Memory B cell (primary cell): ENCODE measurements at places on chromosomes 2 and 18.

GRCh38 chr2:84844141-84844540 lies 36.7 kb downstream of the TRABD2A start:
- no peaks in the 10 kb centered on the region for H3K27me3 ChIP-seq
- H3K4me3 ChIP-seq, result no peak overlapping the region
- H3K4me1 ChIP-seq, result peaks cover 37% of the 10 kb centered on the region
- peaks cover 5% of the 10 kb centered on the region for H3K36me3 ChIP-seq
- no peak for DNase-seq

DNA sequence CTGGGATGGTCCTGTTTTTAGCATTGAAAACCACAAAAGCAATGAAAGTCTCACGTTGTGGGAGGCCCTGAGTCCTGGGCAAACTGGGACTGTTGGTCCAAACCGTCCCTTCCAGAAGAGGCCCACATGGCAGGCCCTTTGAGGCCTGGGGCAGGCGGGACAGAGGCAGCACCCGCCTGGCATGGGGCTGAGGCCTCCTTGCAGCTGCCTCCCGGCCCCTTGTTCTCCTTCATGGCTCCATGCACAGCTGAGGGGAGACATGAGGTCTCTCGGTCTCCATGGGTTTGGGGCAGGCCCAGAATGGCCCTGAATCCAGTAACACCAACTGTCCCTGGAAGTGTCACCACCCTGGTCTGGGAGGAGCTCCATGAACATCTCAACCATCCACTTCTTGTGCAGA lies 61.9 kb downstream of the RRM2 start:
- H3K36me3 ChIP-seq, result no peaks in the 10 kb centered on the region
- H3K27me3 ChIP-seq, result no peaks in the 10 kb centered on the region
- DNase-seq, result no peak
- H3K4me3 ChIP-seq, result no peak overlapping the region

DNA sequence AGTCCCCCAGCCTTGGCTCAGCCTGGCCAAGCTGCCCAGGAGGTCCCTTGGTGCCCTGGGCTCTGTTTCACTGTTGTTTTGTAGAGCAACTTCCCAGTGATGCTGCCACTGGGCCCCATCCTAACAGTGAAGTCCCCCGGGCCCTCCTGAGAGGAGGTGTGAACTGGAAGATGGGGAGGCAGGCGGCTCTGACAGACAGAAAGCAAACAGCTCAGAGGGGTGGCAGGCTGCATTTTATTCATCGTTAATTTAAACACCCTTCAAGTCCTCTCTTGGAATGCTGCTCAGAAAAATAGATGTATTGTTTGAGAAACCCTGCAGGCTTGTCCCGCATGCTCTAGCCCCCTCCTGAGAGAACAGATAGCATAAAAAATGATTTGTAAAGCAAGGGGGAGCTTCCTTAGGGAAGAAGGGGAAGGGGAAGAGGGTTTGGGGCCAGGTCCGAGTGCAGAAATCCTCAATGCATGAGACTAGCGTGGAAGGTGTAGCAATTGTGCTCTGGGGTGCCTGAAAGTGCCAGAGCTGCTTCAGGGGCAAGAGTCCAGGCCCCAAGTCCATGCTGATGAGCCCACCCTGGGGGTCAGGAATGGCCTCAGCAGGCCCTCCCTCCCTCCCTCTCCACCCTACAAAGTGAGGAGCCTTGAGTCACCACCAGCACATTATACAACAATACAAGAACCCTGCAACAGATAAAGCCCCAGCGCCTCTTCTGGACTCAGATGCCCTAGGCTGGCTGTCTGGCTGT lies 113.6 kb downstream of the MSH2 start:
- H3K27me3 ChIP-seq, result no peaks in the 10 kb centered on the region
- DNase-seq, result no peak
- H3K27ac ChIP-seq, result no peak overlapping the region
- peaks cover 13% of the 10 kb centered on the region for H3K4me1 ChIP-seq
- peaks cover 3% of the 10 kb centered on the region for H3K36me3 ChIP-seq

GRCh38 chr18:61609131-61609530 lies 275.9 kb downstream of the CDH20 start:
- H3K27ac ChIP-seq, result no peak overlapping the region
- H3K36me3 ChIP-seq, result no peaks in the 10 kb centered on the region
- no peak for DNase-seq
- H3K27me3 ChIP-seq, result no peaks in the 10 kb centered on the region
- no peaks in the 10 kb centered on the region for H3K4me1 ChIP-seq

DNA sequence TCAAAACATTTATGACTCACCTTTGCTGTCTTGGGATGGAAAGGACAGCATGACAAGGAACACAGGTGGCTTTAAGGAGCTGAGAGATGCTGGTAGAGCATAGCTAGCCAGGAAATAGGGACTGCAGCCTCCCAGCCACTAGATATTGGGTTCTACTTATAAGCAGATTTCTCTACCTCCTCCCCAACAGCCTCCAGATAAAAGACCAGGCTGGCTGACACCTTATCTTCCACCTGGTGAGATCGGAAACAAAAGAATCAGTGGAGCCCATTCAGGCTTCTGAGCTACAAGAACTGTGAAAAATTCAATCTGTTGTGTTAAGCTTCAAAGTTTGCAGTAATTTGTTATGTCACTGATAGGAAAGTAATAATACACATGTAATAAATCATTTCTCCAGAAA lies 1278.5 kb upstream of the ZEB2 start:
- no peaks in the 10 kb centered on the region for H3K36me3 ChIP-seq
- H3K4me3 ChIP-seq, result no peak overlapping the region
- DNase-seq, result no peak
- H3K4me1 ChIP-seq, result no peaks in the 10 kb centered on the region
- H3K27me3 ChIP-seq, result no peaks in the 10 kb centered on the region
- no peak overlapping the region for H3K27ac ChIP-seq

DNA sequence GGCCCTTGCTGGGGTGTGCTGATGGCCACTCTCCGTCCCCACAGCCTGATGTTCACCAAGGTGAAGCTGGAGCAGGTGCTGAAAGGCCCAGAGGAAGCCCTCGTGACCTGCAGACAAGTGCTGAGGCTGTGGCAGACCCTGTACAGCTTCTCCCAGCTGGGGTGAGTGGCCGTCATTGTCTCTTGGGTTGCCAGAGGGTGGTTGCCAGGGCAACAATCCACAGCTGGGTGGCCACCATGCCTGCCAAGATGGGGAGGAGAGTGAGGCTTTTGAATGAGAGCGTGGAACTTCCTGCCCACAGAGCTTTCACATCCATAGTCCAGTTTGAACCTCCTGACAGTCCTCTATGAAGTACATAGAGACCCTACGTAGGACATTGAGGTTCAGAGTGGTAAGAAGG lies 108.8 kb downstream of the STPG4 start:
- H3K4me3 ChIP-seq, result no peak overlapping the region
- no peaks in the 10 kb centered on the region for H3K27me3 ChIP-seq
- H3K36me3 ChIP-seq, result peaks cover 28% of the 10 kb centered on the region
- DNase-seq, result no peak
- H3K27ac ChIP-seq, result no peak overlapping the region
- peaks cover 29% of the 10 kb centered on the region for H3K4me1 ChIP-seq

- DNase-seq, result no peak
- no peak overlapping the region for H3K27ac ChIP-seq
- peaks cover 22% of the 10 kb centered on the region for H3K4me1 ChIP-seq
- peaks cover 15% of the 10 kb centered on the region for H3K27me3 ChIP-seq
- H3K4me3 ChIP-seq, result no peak overlapping the region
Observed at GRCh38 chr2:8511868-8512612, 169.8 kb upstream of the ID2 start.

GRCh38 chr2:113061896-113062770 lies 3.1 kb downstream of the IL36RN start:
- H3K4me3 ChIP-seq, result no peak overlapping the region
- H3K27ac ChIP-seq, result no peak overlapping the region
- peaks cover 3% of the 10 kb centered on the region for H3K4me1 ChIP-seq
- H3K36me3 ChIP-seq, result peaks cover 2% of the 10 kb centered on the region
- H3K27me3 ChIP-seq, result peaks cover 22% of the 10 kb centered on the region
- no peak for DNase-seq
